ENCODE measurements at places on chromosomes 1 and 21. TPM values are rescaled to one million over a fixed set of nuclear protein-coding genes. Genes with fewer than 3 reads are reported as not detected.

The PRRX1 gene
- polyA plus RNA-seq, result 1.5 TPM

GRCh38 chr1:21308847-21309652 lies 18.8 kb upstream of the ECE1 start:
- DNase-seq, result no peak

DNA sequence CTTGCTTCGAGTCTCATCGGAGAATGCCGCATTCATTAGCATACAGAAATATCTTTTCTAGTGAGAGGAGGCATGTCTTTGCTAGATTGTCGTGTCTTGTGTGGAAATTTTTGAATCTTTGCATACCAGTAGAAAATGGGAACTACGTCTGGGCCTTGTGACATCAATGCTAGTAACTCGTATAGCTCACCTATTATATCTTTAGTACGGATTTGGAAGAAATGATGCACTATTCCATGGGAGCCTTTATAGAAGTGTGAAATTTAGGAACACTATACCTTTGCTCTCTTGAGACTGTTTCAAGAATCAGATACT lies 835 bp downstream of the UHMK1 start:
- DNase-seq, result no peak

The RGS7 gene
- 0.18 TPM for polyA plus RNA-seq

The ECM1 gene
- polyA plus RNA-seq, result 2.2 TPM

DNA sequence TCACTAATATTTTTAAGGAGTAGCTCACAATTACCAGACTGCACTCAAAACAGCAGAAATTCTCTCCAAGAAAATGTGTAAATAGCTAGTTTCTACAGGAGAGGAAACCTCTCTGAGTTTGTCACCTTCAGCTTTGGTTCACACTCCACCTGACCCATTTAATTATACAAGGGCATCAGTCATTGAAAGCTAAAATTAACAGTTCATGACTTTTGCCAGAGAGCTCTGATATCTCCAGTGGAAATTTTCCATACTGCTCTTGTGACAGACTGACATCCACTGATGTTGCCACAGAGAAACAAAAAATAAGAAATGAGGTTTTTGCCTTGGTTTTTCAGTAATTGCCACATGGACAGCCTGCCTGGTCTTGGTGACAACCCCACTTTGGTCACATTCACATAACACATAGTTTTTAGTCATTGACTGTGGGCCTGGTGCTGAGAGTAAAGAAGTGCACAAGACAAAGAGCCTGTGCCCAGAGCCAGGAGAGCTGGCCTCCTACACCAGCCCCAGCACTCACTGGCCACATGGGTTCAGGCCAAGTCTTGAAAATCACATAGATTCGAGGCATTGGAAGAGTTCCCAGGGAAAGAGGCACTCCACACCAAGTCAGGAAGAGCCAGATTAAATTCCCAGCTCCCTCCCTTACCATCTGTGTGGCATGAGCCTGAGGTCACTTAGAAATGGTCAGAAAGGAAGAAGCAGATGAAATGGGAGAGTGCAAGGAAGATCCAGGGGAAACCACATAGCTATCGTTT lies 13.8 kb upstream of the SIM2 start:
- no peak for DNase-seq

DNA sequence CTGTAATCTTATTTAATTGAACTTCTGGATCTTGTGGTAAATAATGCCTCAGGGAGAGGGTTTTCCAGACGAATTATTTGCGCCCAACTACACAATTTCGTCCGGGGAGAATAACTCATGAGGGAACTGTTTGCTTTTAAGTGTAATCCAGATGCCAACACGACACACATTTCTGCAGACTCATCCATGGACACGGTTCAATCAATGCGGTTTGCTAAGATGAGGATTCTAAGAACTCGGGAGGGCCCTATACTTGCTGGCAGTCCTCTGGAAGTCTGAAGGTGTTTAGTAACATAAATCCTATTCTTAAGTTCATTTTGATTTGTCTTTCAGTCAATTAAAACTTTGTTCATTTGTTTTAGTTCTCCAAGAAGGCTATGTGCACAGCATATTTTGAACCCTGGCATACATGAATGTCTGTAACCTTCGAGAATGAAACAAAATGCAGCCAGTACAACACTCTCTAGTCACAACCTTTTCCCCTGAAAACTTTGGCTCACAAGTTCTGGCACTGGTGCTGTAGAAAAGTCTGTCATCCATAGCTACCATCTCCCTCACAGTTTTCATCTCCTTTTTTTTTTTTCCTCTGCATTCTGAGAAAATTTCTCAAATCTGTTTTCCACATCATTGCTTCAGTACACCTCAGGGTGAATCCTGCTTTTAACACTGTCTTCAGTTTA lies 38.8 kb downstream of the DIPK1A start:
- DNase-seq, result no peak

The FTCD gene
- 1.2 TPM for polyA plus RNA-seq

The GREM2 gene
- 2.6 TPM for polyA plus RNA-seq

GRCh38 chr1:6385488-6386191 lies 7.9 kb downstream of the ACOT7 start:
- no peak for DNase-seq

DNA sequence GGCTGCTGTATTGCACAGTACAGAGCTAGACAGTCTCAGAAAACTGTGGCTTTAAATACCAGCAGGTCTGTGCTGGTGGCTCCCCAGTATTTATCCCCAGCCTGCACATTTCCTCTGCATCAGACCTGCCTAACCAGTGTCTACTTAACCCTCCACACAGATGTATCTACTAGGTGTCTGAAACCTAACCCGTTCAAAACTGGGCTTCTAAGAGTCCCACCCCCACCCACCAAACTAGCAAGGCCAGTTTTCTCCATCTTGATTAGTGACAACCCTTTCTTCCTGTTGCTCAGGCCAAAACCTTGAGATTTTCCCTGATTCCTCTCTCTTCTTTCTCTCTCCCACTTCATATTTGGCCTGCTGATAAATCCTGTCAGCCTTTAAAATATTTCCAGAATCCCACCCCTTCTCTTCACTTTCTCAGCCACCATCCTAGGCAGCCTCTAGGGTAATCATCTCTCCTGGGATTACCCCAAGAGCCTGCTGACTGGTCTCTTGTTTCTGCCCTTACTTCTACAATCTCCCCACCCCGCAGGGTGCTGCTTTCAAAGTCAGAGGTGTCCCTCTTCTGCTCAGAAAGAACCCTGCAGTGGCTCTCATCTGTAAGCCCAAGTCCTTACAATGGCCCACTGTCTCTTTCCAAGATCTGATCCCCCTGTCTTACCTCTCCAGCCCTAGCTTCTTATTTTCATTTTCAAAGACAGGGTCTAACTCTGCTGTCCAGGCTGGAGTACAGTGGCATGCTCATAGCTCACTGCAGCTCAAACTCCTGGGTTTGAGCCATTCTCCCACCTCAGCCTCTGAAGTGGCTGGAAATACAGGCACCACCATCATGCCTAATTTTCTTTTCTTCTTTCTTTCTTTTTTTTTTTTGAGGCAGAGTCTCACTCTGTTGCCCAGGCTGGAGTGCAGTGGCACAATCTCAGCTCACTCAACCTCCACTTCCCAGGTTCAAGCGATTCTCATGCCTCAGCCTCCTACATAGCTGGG lies 45.2 kb downstream of the H3-3A start:
- DNase-seq, result no peak

The OR13G1 gene
- polyA plus RNA-seq, result not detected

DNA sequence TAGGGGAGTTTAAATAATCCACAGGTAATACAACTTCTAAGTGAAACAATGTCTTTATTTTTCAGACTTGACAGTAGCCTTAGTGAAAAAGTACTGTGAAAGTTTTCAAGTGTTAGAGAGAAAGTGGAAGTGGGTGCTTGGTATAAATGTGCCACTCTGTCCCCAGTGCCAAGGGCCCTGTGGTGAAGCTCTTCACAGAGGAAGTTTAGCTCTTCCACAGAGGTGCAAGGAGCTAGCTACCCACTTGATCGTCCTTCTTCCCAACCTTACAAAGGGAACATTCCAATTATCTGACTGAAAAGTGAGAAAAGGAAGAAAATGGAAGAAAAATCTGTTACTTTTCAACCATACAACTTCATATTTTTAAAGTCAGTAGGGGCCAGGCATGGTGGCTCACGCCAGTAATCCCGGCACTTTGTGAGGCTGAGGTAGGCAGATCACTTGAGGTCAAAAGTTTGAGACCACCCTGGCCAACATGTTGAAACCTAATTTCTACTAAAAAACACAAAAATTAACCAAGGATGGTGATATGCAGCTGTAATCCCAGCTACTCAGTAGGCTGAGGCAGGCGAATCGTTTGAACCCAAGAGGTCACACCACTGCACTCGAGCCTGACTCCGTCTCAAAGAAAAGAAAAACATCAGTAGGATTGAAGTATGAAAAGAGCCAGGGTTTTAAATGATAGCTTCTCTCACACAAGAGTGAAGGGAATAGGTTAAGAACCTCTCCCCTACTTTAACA lies 41.0 kb upstream of the PTPRC start:
- DNase-seq, result no peak

The HOOK1 gene
- 34.8 TPM for polyA plus RNA-seq

The RAVER2 gene
- polyA plus RNA-seq, result 25.8 TPM

DNA sequence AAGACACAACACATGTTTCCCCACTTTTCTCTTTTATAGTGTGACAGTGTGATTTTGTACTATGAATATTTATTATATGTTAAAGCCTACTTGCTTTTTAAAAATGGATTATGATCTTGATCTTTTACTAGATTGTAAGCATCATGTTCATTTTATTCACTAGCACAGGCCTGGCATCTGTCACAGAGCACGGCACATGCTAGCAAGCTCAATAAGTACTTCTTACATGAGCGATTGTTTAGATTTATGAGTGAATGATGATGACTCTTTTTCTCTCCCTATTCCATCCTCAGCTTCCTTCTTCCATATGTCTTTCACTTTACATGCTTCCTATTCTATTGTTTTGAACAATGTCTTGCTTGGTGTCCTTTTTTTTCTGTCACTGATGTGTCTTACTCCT lies 1454.1 kb downstream of the MRPL39 start:
- DNase-seq, result no peak

GRCh38 chr1:56423716-56424115 lies 155.6 kb downstream of the PLPP3 start:
- no peak for DNase-seq

GRCh38 chr1:205988585-205988995 lies 14.6 kb downstream of the RAB7B start:
- DNase-seq, result no peak

The GBP4 gene
- 22.3 TPM for polyA plus RNA-seq

- no peak for DNase-seq
Measured at GRCh38 chr1:198265073-198265661, 108.4 kb downstream of the NEK7 start.

DNA sequence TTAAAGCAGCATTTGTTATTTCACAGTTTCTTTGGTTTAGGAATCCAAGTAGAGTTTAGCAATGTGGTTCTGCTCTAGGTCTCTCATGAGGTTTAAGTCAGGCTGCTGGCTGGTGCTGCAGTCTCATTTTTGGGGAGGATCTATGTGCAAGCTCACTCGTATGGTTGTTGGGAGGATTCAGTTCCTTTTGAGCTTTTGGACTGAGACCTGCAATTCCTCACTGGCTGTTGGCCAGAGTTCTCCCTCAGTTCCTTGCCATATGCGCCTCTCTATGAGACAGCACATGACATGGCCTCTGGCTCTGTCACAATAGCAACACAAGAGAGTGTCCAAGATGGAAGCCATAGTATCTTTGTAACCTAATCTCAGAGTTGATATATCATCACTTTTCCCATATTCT lies 91.0 kb downstream of the OLFML2B start:
- no peak for DNase-seq

DNA sequence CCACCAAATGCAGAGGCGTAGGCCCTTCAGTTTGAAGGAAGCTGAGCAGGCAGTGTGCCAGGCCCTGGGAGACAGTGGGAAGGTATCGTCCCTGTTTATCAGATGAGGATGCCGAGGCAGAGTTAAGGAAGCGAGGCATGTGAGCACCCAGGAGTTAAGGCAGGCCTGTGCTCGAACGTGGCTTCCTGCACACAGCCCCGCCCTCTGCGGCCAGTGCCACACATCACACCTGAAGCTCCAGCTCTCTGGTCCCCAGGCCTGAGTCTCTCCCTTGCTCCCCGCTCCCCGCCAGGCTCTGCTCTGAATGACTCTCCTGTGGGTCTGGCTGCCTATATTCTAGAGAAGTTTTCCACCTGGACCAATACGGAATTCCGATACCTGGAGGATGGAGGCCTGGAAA lies 32.1 kb downstream of the EPHX1 start:
- DNase-seq, result no peak

The GJC2 gene
- polyA plus RNA-seq, result 2.2 TPM

DNA sequence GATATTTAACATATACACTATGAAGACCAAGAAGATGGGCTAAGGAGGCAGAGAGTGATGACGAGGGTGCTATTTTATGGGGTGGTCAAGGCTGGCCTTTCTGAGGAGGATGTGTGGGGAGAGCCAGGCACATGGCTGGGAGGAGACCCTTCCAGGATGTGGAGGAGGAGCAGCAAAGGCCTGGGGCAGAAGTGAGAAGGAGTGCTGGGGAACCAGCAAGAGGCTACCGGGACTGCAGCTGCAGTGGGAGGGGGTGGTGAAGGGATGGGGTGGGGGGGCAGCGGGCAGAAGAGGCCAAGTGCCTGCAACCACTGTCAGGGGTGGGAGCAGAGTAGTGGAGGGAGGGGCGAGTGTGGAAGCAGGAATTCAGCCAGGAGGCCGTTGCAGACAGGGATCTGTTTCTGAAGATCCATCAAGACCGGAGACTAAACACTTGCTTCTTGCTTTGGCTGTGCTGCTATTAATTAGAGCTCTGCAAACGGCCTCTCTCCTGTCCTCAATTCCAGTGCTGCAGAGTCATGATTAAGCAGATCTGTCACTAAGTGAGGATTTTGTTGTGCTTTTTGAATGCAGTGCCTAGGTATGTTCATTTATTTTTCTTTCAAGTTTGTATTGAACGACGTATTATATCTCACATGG lies 89.9 kb downstream of the IER5 start:
- DNase-seq, result no peak

Measured in right lung (tissue), 10 donors.